SK-N-SH (cell line): ENCODE measurements at places on chromosomes 1 and 21. TPM values are rescaled to one million over a fixed set of nuclear protein-coding genes. Genes with fewer than 3 reads are reported as not detected.

GRCh38 chr1:186872291-186872690 lies 43.5 kb downstream of the PLA2G4A start:
- no peaks in the 10 kb centered on the region; the same call in 1 of the 2 replicates for H3K4me1 ChIP-seq
- H3K4me3 ChIP-seq = no peak overlapping the region
- H3K27me3 ChIP-seq = no peaks in the 10 kb centered on the region
- H3K36me3 ChIP-seq = no peaks in the 10 kb centered on the region
- DNase-seq = no peak

Gene FAM163A
- polyA plus RNA-seq = 0.43 and 1.1 TPM in 2 replicates

DNA sequence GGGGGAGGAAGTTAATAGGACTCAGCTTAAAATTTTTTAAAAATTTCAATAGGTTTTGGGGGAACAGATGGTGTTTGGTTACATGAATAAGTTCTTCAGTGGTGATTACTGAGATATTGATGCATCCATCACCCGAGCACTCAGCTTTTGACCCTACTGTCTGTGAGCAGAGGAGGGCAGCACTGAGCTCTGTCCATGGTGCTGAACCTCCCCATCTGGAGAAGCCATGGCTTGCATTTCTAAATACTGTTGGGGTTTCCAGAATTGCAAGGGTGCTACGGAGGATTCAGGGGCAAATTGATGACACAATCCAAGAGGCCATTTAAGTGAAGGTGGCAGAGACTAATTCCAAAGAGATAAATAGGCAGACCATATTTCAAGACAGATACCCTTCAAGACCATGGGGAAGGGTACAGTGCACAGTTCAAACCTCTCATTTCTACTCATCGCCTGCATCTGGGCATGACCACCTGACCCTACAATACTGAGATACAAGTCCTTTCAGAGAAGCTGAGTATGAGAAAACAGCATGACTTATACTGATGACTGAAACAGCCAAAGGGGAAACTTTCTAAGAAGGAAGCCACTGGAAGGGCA lies 17.2 kb downstream of the SYT2 start:
- H3K27ac ChIP-seq = no peak overlapping the region
- H3K27me3 ChIP-seq = peaks cover 26% of the 10 kb centered on the region
- no peaks in the 10 kb centered on the region for H3K36me3 ChIP-seq
- H3K4me1 ChIP-seq = peaks cover 8% of the 10 kb centered on the region; the same call in 1 of the 2 replicates
- H3K4me3 ChIP-seq = no peak overlapping the region

- H3K27ac ChIP-seq = peak overlapping the region; percentile 75
- no peaks in the 10 kb centered on the region for H3K27me3 ChIP-seq
- no peak for DNase-seq
- H3K4me3 ChIP-seq = no peak overlapping the region
- H3K4me1 ChIP-seq = peaks cover 50% of the 10 kb centered on the region
Observed at GRCh38 chr1:67745875-67746698, 61.1 kb downstream of the GADD45A start.

GRCh38 chr1:16122350-16122881 lies 33.5 kb downstream of the EPHA2 start:
- DNase-seq = no peak
- no peaks in the 10 kb centered on the region for H3K27me3 ChIP-seq
- peaks cover 23% of the 10 kb centered on the region for H3K36me3 ChIP-seq
- H3K4me1 ChIP-seq = peaks cover 1% of the 10 kb centered on the region; the same call in 1 of the 2 replicates
- H3K27ac ChIP-seq = no peak overlapping the region

GRCh38 chr1:154430903-154431302 lies 25.8 kb downstream of the IL6R start:
- no peak overlapping the region for H3K27ac ChIP-seq
- no peaks in the 10 kb centered on the region for H3K27me3 ChIP-seq
- no peak for DNase-seq
- no peak overlapping the region for H3K4me3 ChIP-seq
- peaks cover 12% of the 10 kb centered on the region; the same call in 1 of the 2 replicates for H3K4me1 ChIP-seq

Gene S100A7A
- not detected in 2 replicates for polyA plus RNA-seq

DNA sequence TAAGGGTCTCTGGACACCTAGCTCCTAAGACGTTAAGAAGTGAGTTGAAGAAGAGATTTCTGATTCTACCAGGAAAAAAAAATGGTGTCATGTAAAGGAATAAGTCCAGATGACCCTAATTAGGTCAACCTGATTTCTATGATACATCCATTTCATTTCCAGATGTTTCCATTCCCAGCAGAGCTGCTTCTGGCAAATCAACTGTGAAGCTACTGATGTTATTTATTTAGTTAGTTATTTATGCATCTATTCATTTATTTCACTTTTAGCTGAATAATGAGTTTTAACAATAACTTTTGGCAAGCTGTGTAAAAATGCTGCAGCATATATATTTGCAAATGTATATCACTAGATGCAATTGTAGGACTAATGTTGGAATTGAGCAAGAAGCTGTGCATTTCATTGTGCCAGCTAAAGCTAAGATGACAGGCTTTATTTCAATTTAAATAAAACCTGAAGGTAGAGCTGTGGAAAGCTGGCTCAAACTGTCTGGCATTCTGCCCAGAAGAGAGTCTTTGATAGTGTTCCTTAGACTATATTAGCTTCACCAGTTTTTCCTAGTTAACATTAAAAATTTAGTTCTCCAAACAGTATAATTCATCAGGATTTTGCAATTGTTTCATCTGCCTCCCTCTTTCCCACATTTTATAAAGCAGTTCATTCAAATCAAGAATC lies 1164.4 kb upstream of the ADGRL4 start:
- no peaks in the 10 kb centered on the region for H3K27me3 ChIP-seq
- DNase-seq = peak; percentile 6
- H3K36me3 ChIP-seq = no peaks in the 10 kb centered on the region
- no peaks in the 10 kb centered on the region; the same call in 1 of the 2 replicates for H3K4me1 ChIP-seq
- no peak overlapping the region for H3K4me3 ChIP-seq
- H3K27ac ChIP-seq = no peak overlapping the region

GRCh38 chr1:162070825-162071224 lies 1.3 kb downstream of the NOS1AP start:
- no peak overlapping the region; the same call in 1 of the 2 replicates for H3K4me3 ChIP-seq
- H3K36me3 ChIP-seq = no peaks in the 10 kb centered on the region

DNA sequence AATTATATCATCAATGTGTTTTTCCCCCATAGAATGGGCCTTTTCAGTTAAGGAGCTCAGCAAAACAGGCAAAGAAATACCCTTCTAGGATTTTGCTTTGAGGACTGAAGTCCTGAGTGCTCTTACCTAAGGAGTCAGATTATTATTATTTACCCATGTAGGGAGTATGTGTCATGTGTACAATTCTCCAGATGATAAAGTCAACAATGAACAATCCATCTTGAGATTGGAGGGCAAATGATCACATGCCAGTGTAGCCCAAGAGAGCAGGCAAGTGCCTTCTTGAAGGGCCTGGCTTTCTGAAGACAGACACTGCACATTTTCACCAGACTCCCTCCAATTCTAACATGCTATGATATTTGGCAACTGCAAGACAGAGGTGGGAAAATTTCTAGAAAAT lies 159.7 kb downstream of the PCNX2 start:
- no peak for DNase-seq
- no peaks in the 10 kb centered on the region; the same call in 1 of the 2 replicates for H3K4me1 ChIP-seq
- no peaks in the 10 kb centered on the region for H3K27me3 ChIP-seq
- no peak overlapping the region for H3K4me3 ChIP-seq

DNA sequence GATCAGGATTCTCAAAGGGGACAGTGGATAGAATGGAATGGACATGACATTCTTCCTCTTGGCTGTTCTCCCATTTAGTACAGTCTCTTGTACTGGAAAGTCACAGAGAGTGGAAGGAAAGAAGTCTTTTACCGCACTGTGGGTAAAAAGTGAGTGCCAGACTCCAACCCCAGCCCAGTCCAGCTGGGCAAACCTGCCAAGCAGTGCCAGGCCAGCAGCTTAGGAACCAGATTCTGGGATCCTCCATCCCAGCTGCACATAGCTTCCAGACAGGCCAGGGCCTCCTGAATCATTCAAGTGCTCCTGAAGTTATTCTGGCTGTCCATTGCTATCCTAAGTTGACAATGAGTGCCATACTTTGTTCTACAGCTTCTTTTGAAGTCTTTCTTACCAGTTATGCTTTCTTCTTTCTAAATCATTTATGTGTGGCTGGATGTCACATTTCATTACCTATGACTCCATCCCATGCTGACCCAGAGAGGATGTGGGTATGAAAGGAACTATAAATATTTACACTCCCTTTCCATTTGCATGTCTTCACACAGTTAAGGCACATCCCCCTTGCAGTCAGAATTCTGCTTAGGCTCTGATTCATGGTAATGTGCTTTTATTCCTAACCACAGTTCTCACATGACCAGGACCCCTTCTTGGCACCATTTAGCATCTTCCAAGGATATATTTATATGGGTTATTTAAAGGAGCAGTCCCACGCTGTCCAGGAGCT lies 88.9 kb downstream of the AK5 start:
- no peaks in the 10 kb centered on the region for H3K27me3 ChIP-seq
- DNase-seq = no peak
- no peak overlapping the region for H3K4me3 ChIP-seq
- peaks cover 10% of the 10 kb centered on the region for H3K4me1 ChIP-seq
- H3K27ac ChIP-seq = peak overlapping the region; percentile 74

- no peak for DNase-seq
- H3K36me3 ChIP-seq = no peaks in the 10 kb centered on the region
- H3K27me3 ChIP-seq = no peaks in the 10 kb centered on the region
- H3K27ac ChIP-seq = peak overlapping the region; percentile 66; the same call in 1 of the 2 replicates
- H3K4me1 ChIP-seq = peaks cover 5% of the 10 kb centered on the region
Observed at GRCh38 chr1:212218911-212219310, 66.3 kb upstream of the PPP2R5A start.

- H3K36me3 ChIP-seq = no peaks in the 10 kb centered on the region
- no peak overlapping the region for H3K27ac ChIP-seq
- H3K27me3 ChIP-seq = no peaks in the 10 kb centered on the region
- DNase-seq = no peak
Observed at GRCh38 chr1:17926906-17927305, 171.8 kb downstream of the ACTL8 start.

- H3K27ac ChIP-seq = no peak overlapping the region
- no peak overlapping the region for H3K4me3 ChIP-seq
- H3K4me1 ChIP-seq = peaks cover 29% of the 10 kb centered on the region
- DNase-seq = no peak
- H3K27me3 ChIP-seq = no peaks in the 10 kb centered on the region
- no peaks in the 10 kb centered on the region for H3K36me3 ChIP-seq
Observed at GRCh38 chr1:150606463-150607142, 22.8 kb downstream of the ENSA start.

DNA sequence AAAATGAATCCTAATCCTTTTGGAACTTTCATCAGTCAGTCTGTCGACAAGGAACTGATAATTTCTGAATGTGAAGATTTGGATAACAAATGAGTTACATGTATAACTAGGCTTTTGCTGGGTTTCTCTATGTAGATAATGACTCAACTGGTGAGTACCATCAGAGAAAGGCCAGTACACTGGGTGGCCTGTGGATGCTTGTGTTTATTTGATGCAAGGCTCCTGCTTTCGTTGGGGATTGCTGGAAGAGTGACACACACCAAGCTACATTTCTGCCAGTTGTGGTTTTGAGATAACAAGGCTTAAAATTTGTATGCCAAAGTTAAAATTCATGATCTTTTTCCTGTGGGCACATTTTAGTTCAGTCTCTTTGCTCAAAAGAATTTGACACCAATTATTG lies 115.7 kb upstream of the UBE2U start:
- no peaks in the 10 kb centered on the region for H3K27me3 ChIP-seq
- no peak overlapping the region for H3K4me3 ChIP-seq
- H3K36me3 ChIP-seq = no peaks in the 10 kb centered on the region
- H3K4me1 ChIP-seq = peaks cover 11% of the 10 kb centered on the region; the same call in 1 of the 2 replicates

Gene ADORA1
- 3.2 and 4.8 TPM in 2 replicates for polyA plus RNA-seq

- no peak for DNase-seq
- no peak overlapping the region for H3K4me3 ChIP-seq
- no peaks in the 10 kb centered on the region for H3K27me3 ChIP-seq
- no peaks in the 10 kb centered on the region for H3K4me1 ChIP-seq
Observed at GRCh38 chr1:37246631-37247030, 212.3 kb upstream of the GRIK3 start.

Gene FAM78B
- 0.34 and 0.36 TPM in 2 replicates for polyA plus RNA-seq

Gene PDIK1L
- 1.2 and 1.3 TPM in 2 replicates for polyA plus RNA-seq

DNA sequence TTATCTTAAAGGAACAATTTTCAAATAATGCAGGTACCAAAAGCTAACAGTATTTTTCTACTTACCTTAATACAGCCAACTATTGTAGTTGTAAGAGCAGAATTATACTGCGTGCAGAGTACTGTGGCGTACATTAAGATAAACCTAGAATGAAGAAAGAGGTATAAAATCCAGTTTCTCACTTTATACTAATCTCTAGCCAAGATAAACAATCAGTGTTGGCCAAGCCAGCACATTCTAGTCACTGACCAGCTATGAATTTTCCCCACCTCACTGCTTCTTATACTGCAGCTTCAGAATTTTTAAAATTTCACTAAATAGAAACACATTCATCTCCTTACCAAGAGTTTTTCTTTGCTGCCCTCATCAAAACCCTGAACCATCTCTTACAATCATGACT lies 33.6 kb downstream of the SLC35D1 start:
- DNase-seq = no peak
- no peak overlapping the region for H3K4me3 ChIP-seq
- H3K4me1 ChIP-seq = peaks cover 6% of the 10 kb centered on the region
- H3K36me3 ChIP-seq = peaks cover 33% of the 10 kb centered on the region
- H3K27me3 ChIP-seq = no peaks in the 10 kb centered on the region
- H3K27ac ChIP-seq = no peak overlapping the region

DNA sequence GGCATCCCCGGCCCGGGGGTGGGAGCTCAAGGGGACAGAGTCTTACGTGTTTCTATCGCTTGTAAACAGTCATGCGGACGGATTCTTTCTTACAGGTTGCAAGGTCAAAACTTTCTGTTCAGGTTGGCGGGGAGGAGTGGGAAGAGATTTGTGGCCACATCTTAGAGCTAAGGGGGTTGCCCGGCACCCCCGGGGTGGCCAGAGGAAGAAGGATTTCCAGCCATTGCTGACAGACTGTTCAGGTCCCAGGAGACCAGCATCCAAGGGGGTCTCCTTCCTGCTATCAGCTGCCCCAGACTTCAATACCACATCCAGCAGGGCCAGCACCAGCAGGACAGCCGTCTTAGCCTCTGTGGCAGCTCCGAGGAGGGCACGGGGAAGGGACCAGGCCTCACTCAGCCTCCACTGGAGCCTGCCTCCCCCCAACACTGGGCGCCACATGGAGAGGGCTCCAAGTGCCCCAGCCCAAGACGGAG lies 52.0 kb downstream of the KIF21B start:
- H3K36me3 ChIP-seq = no peaks in the 10 kb centered on the region
- no peak overlapping the region for H3K4me3 ChIP-seq
- no peak overlapping the region for H3K27ac ChIP-seq
- no peaks in the 10 kb centered on the region for H3K4me1 ChIP-seq

GRCh38 chr1:81915937-81916336 lies 115.2 kb downstream of the ADGRL2 start:
- DNase-seq = no peak
- H3K4me3 ChIP-seq = no peak overlapping the region
- H3K27ac ChIP-seq = no peak overlapping the region
- peaks cover 10% of the 10 kb centered on the region for H3K4me1 ChIP-seq
- peaks cover 4% of the 10 kb centered on the region for H3K36me3 ChIP-seq
- no peaks in the 10 kb centered on the region for H3K27me3 ChIP-seq

Gene GPR153
- 5.2 and 6.6 TPM in 2 replicates for polyA plus RNA-seq

DNA sequence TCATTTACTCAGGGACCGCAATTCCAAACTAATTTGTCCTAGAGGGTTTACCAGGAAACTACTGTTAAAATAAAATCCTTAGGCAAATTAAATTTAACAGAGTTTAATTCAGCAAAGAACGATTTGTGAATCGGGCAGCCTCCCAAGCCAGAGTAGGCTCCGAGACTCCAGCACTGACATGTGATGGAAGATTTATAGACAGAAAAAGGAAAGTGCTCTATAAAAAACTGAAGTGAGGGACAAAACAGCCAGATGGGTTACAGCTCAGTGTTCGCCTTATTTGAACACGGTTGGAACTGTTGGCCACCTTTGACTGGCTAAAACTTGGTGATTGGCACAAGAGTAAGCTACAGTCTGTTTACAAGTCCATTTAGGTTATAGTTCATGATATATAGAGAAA lies 35.2 kb upstream of the RCSD1 start:
- H3K36me3 ChIP-seq = no peaks in the 10 kb centered on the region
- H3K27me3 ChIP-seq = peaks cover 3% of the 10 kb centered on the region; the same call in 1 of the 2 replicates
- no peak overlapping the region for H3K4me3 ChIP-seq
- no peak overlapping the region for H3K27ac ChIP-seq
- DNase-seq = no peak
